Suprapubic skin (tissue), 4 donors: ENCODE measurements at places on chromosomes 3 and 15. TPM values are rescaled to one million over a fixed set of nuclear protein-coding genes. Genes with fewer than 3 reads are reported as not detected.

Gene LRRK1
- 17.0 TPM for total RNA-seq

Gene CNTN3
- 0.57 TPM for total RNA-seq

Gene ROPN1
- 1.4 TPM for total RNA-seq

Gene TGM5
- total RNA-seq: 146 TPM

Gene EBLN2
- total RNA-seq: 5.2 TPM

Gene WNT5A
- total RNA-seq: 8.9 TPM

Gene LRTM1
- not detected for total RNA-seq

Gene SLC27A2
- total RNA-seq: 8.0 TPM

Gene C3orf80
- total RNA-seq: 0.72 TPM

Gene DYNLT2B
- 9.5 TPM for total RNA-seq

Gene JAGN1
- 29.5 TPM for total RNA-seq

Gene CSTA
- 197 TPM for total RNA-seq

Gene CAND2
- 1.2 TPM for total RNA-seq

Gene SLC12A1
- total RNA-seq: not detected

Gene KLF15
- 7.3 TPM for total RNA-seq

Gene ACKR2
- 4.5 TPM for total RNA-seq

GRCh38 chr3:177835008-177835407 lies 637.7 kb upstream of the TBL1XR1 start:
- H3K4me3 ChIP-seq: no peak overlapping the region
- DNase-seq: no peak
- H3K4me1 ChIP-seq: peaks cover 25% of the 10 kb centered on the region
- H3K27ac ChIP-seq: no peak overlapping the region
- no peaks in the 10 kb centered on the region for H3K27me3 ChIP-seq
- no peaks in the 10 kb centered on the region for H3K36me3 ChIP-seq

- H3K27me3 ChIP-seq: no peaks in the 10 kb centered on the region
- DNase-seq: peak; percentile 86
- peaks cover 6% of the 10 kb centered on the region for H3K36me3 ChIP-seq
Observed at GRCh38 chr3:187739094-187739560, 6.1 kb downstream of the BCL6 start.

GRCh38 chr3:39284457-39284881 lies 4.6 kb upstream of the CX3CR1 start:
- H3K4me1 ChIP-seq: peaks cover 10% of the 10 kb centered on the region
- H3K4me3 ChIP-seq: no peak overlapping the region
- no peaks in the 10 kb centered on the region for H3K27me3 ChIP-seq
- no peak overlapping the region for H3K27ac ChIP-seq
- H3K36me3 ChIP-seq: no peaks in the 10 kb centered on the region
- no peak for DNase-seq

GRCh38 chr3:36488077-36488789 lies 107.9 kb downstream of the STAC start:
- DNase-seq: no peak
- H3K27ac ChIP-seq: no peak overlapping the region
- H3K27me3 ChIP-seq: no peaks in the 10 kb centered on the region
- H3K4me3 ChIP-seq: no peak overlapping the region
- no peaks in the 10 kb centered on the region for H3K36me3 ChIP-seq

DNA sequence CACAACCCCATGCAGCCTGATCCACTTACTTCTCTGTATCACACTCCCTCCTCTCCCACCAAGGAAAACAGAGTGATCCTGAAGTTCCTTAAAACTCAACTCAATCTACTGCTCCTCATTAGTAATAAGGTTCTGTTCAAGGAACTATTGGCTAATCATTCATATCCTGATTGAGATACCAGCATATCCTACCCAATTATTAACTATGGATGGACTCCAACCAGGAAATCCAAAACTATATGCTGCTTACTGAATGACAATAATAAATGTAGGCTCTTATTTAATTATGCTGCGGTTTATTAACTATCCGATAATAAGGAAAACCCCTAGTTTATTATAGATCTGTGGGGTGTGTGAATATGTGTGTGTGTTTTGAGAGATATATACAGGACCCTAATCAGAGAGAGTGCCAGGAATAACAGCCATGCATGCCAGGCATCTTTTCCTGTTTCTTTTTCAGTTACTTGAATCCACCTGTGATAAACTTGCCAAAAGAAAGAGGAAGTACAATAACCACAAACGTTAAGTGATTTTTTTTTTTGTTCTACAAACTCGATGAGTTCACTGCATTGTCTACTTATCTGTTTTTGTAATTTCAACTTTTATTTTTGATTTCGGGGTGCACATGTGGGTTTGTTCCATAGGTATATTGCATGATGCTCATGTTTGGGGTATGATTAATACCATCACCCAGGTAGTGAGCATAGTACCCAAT lies 1031.7 kb upstream of the CFAP20DC start:
- no peaks in the 10 kb centered on the region for H3K4me1 ChIP-seq
- no peak overlapping the region for H3K4me3 ChIP-seq
- H3K27me3 ChIP-seq: no peaks in the 10 kb centered on the region
- H3K27ac ChIP-seq: no peak overlapping the region
- DNase-seq: no peak

- no peaks in the 10 kb centered on the region for H3K36me3 ChIP-seq
- H3K27me3 ChIP-seq: no peaks in the 10 kb centered on the region
- no peak for DNase-seq
- no peak overlapping the region for H3K4me3 ChIP-seq
- H3K27ac ChIP-seq: no peak overlapping the region
Observed at GRCh38 chr3:132870541-132870940, 148.3 kb upstream of the NPHP3 start.

DNA sequence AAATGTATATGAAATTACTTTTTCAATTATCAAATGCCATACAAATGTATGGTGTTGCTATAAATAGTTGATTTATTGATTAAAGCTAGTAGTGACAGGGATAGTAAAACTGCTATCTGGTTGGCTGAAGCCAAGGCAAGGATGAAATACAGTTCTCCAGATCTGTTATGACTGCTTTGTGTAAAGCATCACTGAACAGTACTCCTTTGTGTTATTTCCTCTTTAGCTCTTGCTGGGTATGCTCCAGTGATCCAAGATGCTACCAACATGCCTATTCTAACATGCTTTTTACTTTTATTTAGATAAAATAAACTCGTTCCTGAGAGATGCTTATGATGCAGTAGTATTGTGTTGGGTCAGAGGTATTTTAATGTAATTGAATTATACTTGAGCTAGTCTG lies 12.4 kb upstream of the UBR1 start:
- peaks cover 6% of the 10 kb centered on the region for H3K4me1 ChIP-seq
- peaks cover 3% of the 10 kb centered on the region for H3K27me3 ChIP-seq
- no peaks in the 10 kb centered on the region for H3K36me3 ChIP-seq
- no peak for DNase-seq

- no peak overlapping the region for H3K27ac ChIP-seq
- H3K36me3 ChIP-seq: no peaks in the 10 kb centered on the region
- H3K27me3 ChIP-seq: no peaks in the 10 kb centered on the region
- no peak overlapping the region for H3K4me3 ChIP-seq
Observed at GRCh38 chr15:66679657-66680108, 22.4 kb upstream of the SMAD6 start.

DNA sequence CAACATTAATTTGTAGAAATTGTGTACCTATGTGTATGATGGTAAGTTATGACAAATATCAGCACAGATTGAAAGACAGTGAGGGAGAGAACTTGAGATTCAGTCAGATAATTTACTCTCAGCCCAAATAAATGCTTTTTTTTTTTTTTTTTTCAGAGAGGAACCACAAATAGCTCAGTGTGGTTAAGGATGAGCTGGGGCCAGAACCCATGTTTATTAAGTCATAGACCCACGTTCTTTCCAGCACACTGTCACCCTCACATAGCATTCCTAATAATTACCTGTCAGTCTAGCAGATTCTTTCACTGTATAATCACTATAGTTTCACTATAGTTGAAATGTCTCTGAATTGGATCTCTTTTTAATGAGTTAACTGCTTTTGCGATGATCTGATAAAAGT lies 246.1 kb downstream of the ZIC1 start:
- H3K4me1 ChIP-seq: no peaks in the 10 kb centered on the region
- no peaks in the 10 kb centered on the region for H3K27me3 ChIP-seq
- no peaks in the 10 kb centered on the region for H3K36me3 ChIP-seq
- no peak overlapping the region for H3K27ac ChIP-seq

DNA sequence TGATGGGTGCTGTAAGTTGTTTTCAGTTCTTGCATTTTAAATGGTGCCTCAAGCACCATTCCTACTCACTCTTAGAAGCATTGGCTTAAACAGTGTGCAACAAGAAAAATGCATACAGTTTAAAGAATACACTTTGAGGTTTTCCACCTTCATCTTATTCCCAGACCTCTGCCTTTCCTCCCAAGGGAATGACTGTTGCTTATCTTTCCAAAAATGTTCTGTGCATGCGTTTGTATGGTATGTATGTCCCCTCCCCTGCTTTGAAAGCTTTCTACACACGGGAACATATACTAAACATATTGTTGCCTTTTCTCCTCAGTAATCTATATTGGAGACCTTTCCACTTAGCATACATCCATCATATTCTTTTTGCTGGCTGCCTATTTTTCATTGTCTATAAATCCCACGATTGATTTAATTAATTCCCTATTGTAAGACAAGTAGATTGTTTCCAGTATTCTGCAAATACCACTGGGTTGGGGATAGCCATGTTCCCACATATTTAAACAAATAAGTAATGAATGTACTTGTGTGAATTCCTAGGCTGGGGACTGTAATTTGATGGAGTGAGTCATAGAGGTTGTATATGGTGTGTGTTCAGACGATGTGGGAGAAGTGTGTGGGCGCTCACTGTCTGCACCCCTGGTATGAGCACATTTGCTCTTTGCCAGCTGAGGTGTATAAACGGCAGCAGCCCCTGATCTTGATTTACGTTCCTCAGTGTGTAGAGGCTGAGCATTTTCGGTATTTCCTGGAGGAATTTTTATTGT lies 5.8 kb downstream of the TRAK1 start:
- no peaks in the 10 kb centered on the region for H3K36me3 ChIP-seq
- no peak overlapping the region for H3K27ac ChIP-seq

- H3K27me3 ChIP-seq: peaks cover 28% of the 10 kb centered on the region
- no peak overlapping the region for H3K27ac ChIP-seq
- no peaks in the 10 kb centered on the region for H3K4me1 ChIP-seq
- no peak for DNase-seq
- no peak overlapping the region for H3K4me3 ChIP-seq
- H3K36me3 ChIP-seq: no peaks in the 10 kb centered on the region
Observed at GRCh38 chr3:10770981-10771380, 45.0 kb upstream of the SLC6A11 start.

- peaks cover 87% of the 10 kb centered on the region for H3K4me1 ChIP-seq
- peaks cover 3% of the 10 kb centered on the region for H3K27me3 ChIP-seq
- no peaks in the 10 kb centered on the region for H3K36me3 ChIP-seq
- no peak for DNase-seq
Observed at GRCh38 chr3:129604767-129605166, 1.7 kb downstream of the PLXND1 start.

- no peak overlapping the region for H3K4me3 ChIP-seq
- no peak for DNase-seq
- no peaks in the 10 kb centered on the region for H3K4me1 ChIP-seq
- no peaks in the 10 kb centered on the region for H3K27me3 ChIP-seq
Observed at GRCh38 chr3:101027286-101027685, 34.1 kb upstream of the ABI3BP start.

- no peak overlapping the region for H3K4me3 ChIP-seq
- peaks cover 15% of the 10 kb centered on the region for H3K4me1 ChIP-seq
- no peaks in the 10 kb centered on the region for H3K36me3 ChIP-seq
- no peak for DNase-seq
- H3K27ac ChIP-seq: no peak overlapping the region
Observed at GRCh38 chr15:101435761-101436160, 53.7 kb downstream of the PCSK6 start.

DNA sequence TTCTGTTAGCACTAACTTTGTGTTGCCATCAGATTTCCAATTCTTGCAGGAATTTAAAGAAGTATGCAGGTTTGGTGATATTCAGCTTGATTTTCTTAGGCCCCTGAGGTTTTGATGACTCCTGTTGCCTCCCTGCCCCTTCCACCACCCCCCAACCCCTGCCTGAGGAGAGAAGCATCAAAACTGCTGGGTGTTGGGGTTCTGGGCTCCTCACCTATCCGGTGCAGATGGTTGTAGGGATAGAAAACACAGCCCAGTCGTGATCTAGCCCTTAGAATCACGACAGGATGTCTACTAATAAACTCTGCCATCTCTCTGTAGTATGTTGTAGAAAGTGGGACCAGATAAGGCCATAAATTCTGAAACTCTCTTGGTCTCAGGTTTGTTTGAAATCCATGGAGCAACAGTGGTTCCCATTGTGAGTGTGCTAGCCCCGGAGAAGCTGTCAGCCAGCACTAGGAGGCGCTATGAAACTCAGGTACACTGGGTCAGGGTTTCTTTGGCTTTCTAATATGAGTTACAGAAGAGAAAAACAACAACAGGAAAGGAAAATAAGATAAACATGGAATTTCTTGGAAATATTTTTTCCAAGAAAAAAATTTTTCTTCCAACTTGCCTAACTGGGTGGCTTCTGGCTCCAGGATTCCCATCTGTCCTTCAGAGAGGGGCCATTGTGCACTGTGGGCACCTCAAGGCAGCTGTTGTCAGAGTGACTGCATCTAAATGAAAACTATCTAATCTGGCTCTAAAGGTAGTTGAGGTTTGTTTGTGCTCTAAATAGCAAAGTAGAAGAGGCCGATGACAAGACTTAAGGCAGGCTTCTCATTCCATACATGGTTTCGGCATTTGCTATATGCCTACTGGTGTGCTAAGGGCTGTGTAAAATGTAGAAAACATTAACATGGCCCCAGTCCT lies 8.7 kb downstream of the SRP14 start:
- H3K27ac ChIP-seq: peak overlapping the region; percentile 37
- H3K27me3 ChIP-seq: no peaks in the 10 kb centered on the region
- peaks cover 92% of the 10 kb centered on the region for H3K36me3 ChIP-seq
- no peaks in the 10 kb centered on the region for H3K4me1 ChIP-seq

DNA sequence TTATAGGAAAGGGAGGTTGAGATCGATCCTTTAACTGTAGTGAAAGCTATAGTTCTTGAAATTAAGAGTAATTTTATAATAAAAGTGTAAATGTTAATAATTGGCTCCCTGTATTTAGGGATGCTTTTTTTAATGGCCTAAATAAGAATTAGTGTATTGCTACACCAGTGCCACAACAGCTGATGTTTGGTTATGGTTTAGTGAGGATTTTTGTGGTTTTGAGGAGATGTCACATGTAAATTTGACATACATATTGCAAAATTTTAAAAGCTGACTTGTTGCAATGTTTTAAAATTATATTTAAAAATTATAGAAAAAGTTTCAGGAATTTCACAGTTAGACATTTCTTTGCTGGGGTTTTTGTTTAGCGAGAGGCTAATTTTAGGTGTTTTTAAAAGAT lies 3.9 kb downstream of the TSC22D2 start:
- H3K27ac ChIP-seq: no peak overlapping the region
- peak overlapping the region; percentile 97 for H3K4me3 ChIP-seq
- peaks cover 56% of the 10 kb centered on the region for H3K4me1 ChIP-seq
- no peaks in the 10 kb centered on the region for H3K27me3 ChIP-seq

DNA sequence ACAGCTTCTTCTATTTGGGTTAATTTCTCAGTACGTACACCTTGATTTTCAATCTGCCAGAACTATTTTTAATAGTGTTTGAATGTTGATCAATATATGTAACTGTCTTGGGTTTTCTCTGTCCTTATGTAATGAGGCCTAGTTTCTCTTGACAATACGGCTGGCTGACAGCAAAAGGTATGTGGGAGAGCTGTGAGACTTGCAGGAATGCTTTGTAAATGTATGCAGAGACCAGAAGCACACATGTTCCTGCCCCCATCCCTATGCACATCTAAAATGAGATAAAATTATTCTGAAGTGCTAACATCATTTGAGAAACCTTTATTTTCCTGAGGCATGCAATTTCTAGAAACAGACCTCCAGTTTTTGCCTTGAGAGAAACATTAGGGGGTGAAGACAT lies 593.8 kb upstream of the GBE1 start:
- H3K27ac ChIP-seq: no peak overlapping the region
- no peaks in the 10 kb centered on the region for H3K36me3 ChIP-seq
- no peak overlapping the region for H3K4me3 ChIP-seq
- DNase-seq: no peak
- no peaks in the 10 kb centered on the region for H3K27me3 ChIP-seq
